ENCODE measurements at places on chromosomes 13 and 19. TPM values are rescaled to one million over a fixed set of nuclear protein-coding genes. Genes with fewer than 3 reads are reported as not detected.

The MAB21L1 gene
- total RNA-seq = 0.27 TPM

The WDR62 gene
- 6.1 TPM for total RNA-seq

The MBD3L2 gene
- not detected for total RNA-seq

The TUBA3C gene
- not detected for total RNA-seq

The PRSS57 gene
- not detected for total RNA-seq

The ZNF320 gene
- total RNA-seq = 9.2 TPM

The APOC4 gene
- not detected for total RNA-seq

The ZIK1 gene
- 4.5 TPM for total RNA-seq

The PRDX2 gene
- 595 TPM for total RNA-seq

The SLC6A16 gene
- total RNA-seq = 0.67 TPM

The KLF1 gene
- 0.38 TPM for total RNA-seq

The HSH2D gene
- 0.32 TPM for total RNA-seq

The PIAS4 gene
- total RNA-seq = 18.4 TPM

The COL5A3 gene
- 8.9 TPM for total RNA-seq

The CYP4F11 gene
- 0.81 TPM for total RNA-seq

The ZNF561 gene
- total RNA-seq = 27.4 TPM

The NTF4 gene
- total RNA-seq = not detected

The CYP4F8 gene
- total RNA-seq = not detected

The ZNF728 gene
- total RNA-seq = 5.7 TPM

The SKA3 gene
- total RNA-seq = 0.65 TPM

The ADAMTSL5 gene
- 69.7 TPM for total RNA-seq

The ZNF555 gene
- 6.9 TPM for total RNA-seq

The PEAK3 gene
- total RNA-seq = 0.19 TPM

The HIPK4 gene
- total RNA-seq = 0.08 TPM

The TNFSF9 gene
- total RNA-seq = not detected

The SLC15A1 gene
- total RNA-seq = not detected

The IGFL4 gene
- not detected for total RNA-seq

The PCDH9 gene
- total RNA-seq = 17.1 TPM

The TICAM1 gene
- 6.3 TPM for total RNA-seq

The ARID3A gene
- total RNA-seq = 7.8 TPM

The PTBP1 gene
- 76.9 TPM for total RNA-seq

The ZNF793 gene
- 8.3 TPM for total RNA-seq

The OSCAR gene
- 1.2 TPM for total RNA-seq
